ENCODE measurements at places on chromosomes 3 and 15. TPM values are rescaled to one million over a fixed set of nuclear protein-coding genes. Genes with fewer than 3 reads are reported as not detected.
A peak's percentile ranks its signal among the peaks of the same experiment; 100 is the strongest.

- peaks cover 3% of the 10 kb centered on the region for H3K36me3 ChIP-seq
- peaks cover 34% of the 10 kb centered on the region for H3K27me3 ChIP-seq
- H3K4me1 ChIP-seq: peaks cover 13% of the 10 kb centered on the region
- H3K4me3 ChIP-seq: no peak overlapping the region
- DNase-seq: no peak
- H3K27ac ChIP-seq: no peak overlapping the region
These were observed 2.7 kb downstream of the MLF1 start for GRCh38 chr3:158573714-158574113.

The ECT2 gene
- 58.6 TPM for total RNA-seq

The NPAP1 gene
- not detected for total RNA-seq

DNA sequence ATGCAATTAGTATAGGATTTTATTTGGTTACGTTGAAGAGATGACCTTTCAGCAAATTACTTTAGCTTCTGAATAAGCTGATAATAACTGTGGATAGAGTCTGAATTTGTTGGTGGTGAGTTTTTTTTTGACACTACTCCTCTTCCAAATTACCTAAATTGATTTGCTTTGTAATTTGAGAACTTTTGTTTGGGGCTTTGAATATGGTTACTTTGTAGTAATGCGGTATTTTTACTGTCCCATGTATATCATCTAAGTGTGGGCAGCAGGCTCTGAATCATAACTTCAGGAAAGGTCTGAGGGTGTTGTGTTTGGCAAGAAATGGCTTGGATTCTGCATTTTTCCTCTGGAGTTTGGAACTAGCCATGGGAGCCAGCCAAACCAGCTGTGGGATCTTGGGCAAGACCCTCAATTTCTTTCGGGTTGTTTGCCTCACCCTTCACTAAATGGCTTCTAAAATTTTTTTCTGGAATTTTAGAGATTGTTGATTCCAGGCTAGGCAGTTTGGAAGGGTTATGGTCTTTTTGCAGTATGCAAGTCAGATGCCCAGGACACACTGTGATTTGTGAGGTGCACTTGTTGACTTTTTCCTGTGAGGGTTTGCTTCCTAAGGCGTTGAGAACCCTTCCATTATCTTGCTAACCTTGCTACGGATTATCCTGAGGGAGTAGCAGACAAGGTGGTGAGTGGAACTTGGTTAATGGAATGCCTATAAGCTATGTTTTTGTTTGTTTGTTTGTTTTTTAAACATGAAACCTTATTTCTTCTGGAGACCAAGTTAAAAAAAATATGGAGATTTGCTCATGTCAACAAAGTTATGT is 10.4 kb downstream of the PTPRG start:
- H3K27me3 ChIP-seq: peaks cover 26% of the 10 kb centered on the region
- H3K36me3 ChIP-seq: no peaks in the 10 kb centered on the region
- H3K27ac ChIP-seq: no peak overlapping the region
- no peaks in the 10 kb centered on the region for H3K4me1 ChIP-seq
- DNase-seq: no peak

The HTD2 gene
- 11.4 TPM for total RNA-seq

DNA sequence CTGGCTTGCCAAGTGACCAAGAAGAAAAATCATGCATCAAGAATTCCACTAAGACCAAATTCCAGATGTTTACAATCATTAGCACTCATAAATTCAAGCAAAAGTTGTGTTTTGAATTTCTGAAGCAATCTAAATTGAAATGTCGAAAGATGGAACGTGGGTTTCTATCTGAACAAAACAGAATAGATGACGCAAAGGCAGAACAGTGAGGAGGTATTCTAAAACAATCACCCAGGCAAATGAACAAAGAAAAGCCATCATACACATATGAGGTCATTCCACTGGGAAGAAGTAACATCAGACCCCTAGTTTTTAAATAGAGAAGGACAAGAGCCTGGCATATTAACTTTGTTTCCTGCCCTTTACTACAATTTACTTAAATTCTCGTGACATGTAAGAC is 58.0 kb downstream of the MCF2L2 start:
- H3K4me1 ChIP-seq: peaks cover 55% of the 10 kb centered on the region
- no peak overlapping the region for H3K4me3 ChIP-seq
- no peaks in the 10 kb centered on the region for H3K36me3 ChIP-seq
- DNase-seq: no peak
- H3K27ac ChIP-seq: no peak overlapping the region

GRCh38 chr3:30546934-30547333 is 59.5 kb upstream of the TGFBR2 start:
- no peak overlapping the region for H3K27ac ChIP-seq
- H3K4me1 ChIP-seq: peaks cover 23% of the 10 kb centered on the region
- no peak overlapping the region for H3K4me3 ChIP-seq
- H3K36me3 ChIP-seq: peaks cover 1% of the 10 kb centered on the region
- DNase-seq: no peak

The ARNT2 gene
- total RNA-seq: 0.07 TPM

DNA sequence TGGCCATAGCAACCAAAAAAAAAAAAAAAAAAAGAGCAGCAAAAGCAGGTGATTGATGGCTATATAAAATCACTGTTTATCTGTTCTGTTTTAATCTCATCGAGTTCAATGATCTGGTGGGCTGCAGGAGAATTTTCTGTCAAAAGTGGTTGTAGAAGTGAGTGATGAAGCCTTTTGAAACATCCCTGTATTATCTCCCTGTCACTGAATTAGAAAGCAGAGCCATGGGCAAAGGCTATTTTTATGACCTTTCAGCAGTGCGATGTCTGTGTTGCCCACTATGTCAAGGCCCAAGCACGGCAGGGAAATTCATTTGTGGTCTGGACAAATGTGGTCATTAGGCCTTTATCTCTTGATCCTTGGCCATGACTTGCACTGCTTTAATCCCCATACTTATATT is 59.9 kb downstream of the OTOL1 start:
- H3K27me3 ChIP-seq: peaks cover 18% of the 10 kb centered on the region
- H3K4me3 ChIP-seq: no peak overlapping the region
- no peaks in the 10 kb centered on the region for H3K4me1 ChIP-seq
- H3K27ac ChIP-seq: no peak overlapping the region
- no peaks in the 10 kb centered on the region for H3K36me3 ChIP-seq
- no peak for DNase-seq

DNA sequence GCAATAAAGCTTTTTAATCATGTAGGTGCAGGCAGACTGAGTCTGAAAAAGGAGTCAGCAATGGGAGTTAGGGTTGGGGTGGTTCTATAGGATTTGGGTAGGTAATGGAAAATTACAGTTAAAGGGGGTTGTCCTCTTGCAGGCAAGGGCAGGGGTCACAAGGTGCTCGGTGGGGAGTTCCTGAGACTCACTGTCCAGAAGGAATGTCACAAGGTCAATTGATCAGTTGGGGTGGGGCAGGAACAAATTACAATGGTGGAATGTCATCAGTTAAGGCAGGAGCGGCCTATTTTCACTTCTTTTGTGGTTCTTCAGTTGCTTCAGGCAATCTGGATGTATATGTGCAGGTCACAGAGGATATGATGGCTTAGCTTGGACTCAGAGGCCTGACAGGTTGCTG is 13.9 kb downstream of the CCR5AS start:
- no peaks in the 10 kb centered on the region for H3K36me3 ChIP-seq
- DNase-seq: no peak
- H3K27me3 ChIP-seq: peaks cover 10% of the 10 kb centered on the region
- H3K4me1 ChIP-seq: peaks cover 10% of the 10 kb centered on the region
- H3K27ac ChIP-seq: no peak overlapping the region

The SI gene
- not detected for total RNA-seq

DNA sequence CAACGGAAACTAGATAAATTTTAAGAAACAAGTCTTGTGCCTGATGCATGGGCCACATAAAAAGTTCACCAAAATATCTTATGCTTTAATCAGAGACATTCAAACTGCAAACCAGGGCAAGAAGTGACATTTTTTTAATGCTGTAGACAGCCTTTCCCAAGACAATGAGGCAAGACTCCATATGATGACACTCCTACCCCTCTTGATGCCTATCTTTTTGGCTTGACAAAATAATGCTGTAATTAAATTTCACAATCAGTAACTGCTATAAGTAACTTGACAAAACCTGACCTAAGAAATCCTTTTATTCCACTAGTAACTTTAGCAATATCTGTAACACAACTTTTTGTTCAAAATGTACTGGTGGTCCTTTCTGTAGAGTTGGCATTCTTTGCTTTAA is 48.7 kb downstream of the ECT2 start:
- H3K36me3 ChIP-seq: peaks cover 1% of the 10 kb centered on the region
- peaks cover 11% of the 10 kb centered on the region for H3K4me1 ChIP-seq
- H3K27me3 ChIP-seq: no peaks in the 10 kb centered on the region
- DNase-seq: no peak

The CLPX gene
- total RNA-seq: 61.9 TPM

The GOLGA6A gene
- total RNA-seq: 0.46 TPM

- H3K27me3 ChIP-seq: peaks cover 10% of the 10 kb centered on the region
- DNase-seq: no peak
- H3K27ac ChIP-seq: no peak overlapping the region
- H3K4me1 ChIP-seq: no peaks in the 10 kb centered on the region
These were observed 36.2 kb downstream of the RASGRF1 start for GRCh38 chr15:79054350-79054749.

- H3K4me1 ChIP-seq: peaks cover 56% of the 10 kb centered on the region
- H3K27ac ChIP-seq: no peak overlapping the region
- no peak for DNase-seq
- H3K4me3 ChIP-seq: peak overlapping the region; percentile 5
These were observed 59.1 kb downstream of the SUMF1 start for GRCh38 chr3:4407941-4408340.

DNA sequence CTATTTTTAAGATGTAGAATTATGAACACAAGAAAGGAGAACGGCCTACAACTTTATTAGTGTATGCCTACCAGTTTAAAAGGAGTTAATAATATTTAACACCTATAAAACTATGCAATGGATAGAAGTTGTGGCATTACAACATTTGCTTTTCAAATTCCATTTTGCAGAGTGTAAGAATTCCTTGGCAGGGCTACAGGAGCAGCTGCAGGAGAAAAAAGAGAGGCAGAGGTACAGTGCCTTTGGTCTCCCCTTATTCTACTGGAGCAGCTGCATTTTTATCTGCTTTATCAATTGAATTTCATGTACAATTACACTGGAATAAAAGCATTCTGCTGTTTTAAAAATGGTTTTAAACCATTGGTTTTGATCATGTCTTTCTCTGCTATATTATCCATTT is 145.7 kb upstream of the KCNH8 start:
- H3K27me3 ChIP-seq: no peaks in the 10 kb centered on the region
- no peaks in the 10 kb centered on the region for H3K36me3 ChIP-seq
- no peak overlapping the region for H3K4me3 ChIP-seq
- H3K4me1 ChIP-seq: no peaks in the 10 kb centered on the region
- no peak for DNase-seq

- H3K27ac ChIP-seq: peak within 1 kb of the TSS; percentile 97
- H3K36me3 ChIP-seq: no peaks in the 10 kb centered on the region
- H3K4me3 ChIP-seq: peak within 1 kb of the TSS; percentile 93
These were observed at the start of gene TRAT1 for GRCh38 chr3:108822123-108822897. Gene TRAT1, plus strand, starts transcription at chr3:108822786. Its CDS starts 142 bp downstream, at chr3:108822928.
